ENCODE measurements at places on chromosomes 7 and 10.

DNA sequence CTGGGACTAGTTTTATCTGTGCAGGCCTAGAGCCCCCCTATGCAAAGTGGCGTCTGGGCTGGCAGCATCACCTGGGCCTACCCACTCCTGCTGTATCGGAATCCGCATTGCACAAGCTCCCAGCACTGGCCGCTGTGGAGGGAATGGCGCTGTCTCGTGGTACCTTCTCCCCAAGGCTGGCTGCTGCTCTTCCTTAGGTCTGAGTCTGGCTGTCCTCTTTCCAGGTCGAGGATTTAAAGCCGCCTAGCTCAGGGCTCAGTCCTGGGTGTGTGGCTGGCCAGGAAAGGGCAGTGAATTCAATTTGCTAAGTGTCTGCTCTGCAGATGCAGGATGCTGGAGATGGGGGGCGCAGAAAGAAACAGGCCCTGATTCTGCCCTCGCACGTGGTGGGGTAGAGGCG is 44.7 kb downstream of the MGMT start:
- no peak for DNase-seq

DNA sequence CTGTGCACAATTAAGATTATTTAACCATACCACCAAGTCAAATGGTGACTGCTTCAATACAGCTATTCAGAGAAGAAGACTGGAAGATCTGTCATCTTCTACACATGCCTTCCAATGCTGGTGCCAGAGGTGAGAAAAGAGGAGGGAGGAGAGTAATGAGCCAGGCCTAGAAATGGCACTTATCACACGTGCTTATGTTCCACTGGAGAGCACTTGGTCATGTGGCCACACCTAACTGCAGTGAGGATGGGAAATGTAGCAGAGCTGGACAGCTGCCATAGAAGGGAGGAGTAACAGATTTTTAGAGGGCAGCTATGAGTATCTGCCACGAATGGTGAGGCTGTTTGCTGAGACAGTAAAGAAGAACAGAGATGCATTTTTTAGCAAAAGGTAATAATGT is 77.1 kb downstream of the MPLKIP start:
- no peak for DNase-seq

GRCh38 chr7:149027611-149028345 is 527 bp downstream of the PDIA4 start:
- DNase-seq = peak; percentile 28

DNA sequence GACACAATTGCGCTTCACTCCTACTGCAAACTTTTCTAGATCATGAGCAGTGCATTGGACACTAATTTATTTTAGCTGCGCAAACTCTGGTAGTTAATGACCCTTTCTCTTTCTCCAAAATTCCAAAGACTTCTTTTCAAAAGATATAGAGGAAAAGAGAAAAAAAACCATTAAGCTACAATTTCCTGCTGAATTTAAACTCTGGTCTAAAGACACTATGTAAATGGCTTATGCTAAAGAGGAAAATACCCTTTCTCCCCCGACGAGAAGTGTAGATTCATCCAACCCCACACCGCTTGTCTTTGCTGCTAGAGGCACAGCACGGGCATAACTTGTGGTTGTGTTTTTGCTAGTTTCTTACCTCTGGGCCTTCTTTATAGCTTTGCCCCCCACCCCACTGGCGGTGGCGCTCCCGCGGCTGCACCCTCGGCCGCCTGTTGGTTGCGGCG is 84.1 kb downstream of the SNX10 start:
- DNase-seq = no peak

DNA sequence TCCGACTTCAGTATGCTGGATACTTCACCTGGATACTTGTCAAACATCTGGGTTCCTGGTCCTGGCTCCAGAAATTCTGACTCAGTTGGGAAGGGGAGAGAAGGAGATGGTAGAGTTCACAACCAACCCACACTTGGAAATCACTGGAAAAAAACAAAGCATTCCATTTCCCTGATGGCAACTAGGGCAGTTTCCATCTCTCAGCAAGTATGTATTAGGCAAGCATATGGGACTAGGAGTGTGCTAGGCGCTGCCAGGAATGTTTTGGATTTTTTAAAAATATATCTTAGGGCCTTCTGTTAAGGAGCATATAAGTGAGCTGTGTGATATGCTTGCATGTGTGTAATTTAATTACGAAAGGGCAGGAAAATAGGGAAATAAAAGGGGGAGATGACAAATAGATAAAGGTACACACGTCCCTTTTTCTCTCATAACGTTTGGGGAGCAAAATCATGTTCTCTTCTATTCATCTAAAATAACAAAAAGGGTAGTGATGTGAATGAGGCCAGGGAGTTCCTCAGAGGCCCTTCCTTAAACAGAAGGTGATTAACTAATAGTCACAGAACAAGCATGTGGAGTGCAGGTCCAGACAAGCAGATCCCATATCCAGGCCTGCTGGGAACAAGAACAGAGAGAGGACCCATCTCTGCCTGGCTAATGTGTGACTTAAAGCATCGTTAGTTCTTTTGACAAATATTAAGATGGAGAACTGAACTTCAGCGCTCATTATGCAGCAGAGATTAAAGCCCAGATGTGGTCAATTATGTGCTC is 64.5 kb upstream of the NFE2L3 start:
- DNase-seq = no peak

GRCh38 chr7:133934977-133935330 is 192.2 kb upstream of the LRGUK start:
- DNase-seq = no peak

GRCh38 chr10:44745920-44746319 is 165.2 kb upstream of the TMEM72 start:
- no peak for DNase-seq

DNA sequence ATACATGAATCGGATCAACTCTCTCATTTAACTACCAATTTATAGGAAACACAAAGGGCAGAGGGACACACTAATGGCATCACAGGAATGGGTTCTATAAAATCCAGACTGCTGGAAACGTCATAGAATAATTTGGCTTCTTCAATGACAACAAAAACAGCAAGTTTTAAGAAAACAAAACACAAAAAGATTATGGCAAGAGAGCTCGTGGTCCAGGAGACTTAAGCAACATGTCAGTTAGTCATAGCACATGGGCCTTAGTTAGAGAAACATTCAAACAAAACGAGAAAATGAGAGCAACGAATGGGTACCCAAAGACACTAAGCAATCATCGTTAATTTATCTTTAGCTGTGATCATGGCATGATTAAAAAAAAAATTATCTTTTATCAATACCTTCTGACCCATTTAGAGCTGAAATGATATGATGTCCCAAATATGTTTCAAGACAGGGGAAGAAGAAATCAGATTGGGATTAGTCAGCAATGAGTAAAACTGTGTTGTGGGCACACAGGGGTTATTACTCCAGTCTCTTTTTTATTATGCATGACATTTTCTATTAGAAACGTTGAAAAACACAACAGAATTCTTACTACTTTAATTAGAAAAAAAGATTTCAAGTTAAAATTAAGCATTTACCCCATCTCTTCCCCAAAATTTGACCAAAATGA is 28.3 kb downstream of the NCAPG2 start:
- DNase-seq = no peak

DNA sequence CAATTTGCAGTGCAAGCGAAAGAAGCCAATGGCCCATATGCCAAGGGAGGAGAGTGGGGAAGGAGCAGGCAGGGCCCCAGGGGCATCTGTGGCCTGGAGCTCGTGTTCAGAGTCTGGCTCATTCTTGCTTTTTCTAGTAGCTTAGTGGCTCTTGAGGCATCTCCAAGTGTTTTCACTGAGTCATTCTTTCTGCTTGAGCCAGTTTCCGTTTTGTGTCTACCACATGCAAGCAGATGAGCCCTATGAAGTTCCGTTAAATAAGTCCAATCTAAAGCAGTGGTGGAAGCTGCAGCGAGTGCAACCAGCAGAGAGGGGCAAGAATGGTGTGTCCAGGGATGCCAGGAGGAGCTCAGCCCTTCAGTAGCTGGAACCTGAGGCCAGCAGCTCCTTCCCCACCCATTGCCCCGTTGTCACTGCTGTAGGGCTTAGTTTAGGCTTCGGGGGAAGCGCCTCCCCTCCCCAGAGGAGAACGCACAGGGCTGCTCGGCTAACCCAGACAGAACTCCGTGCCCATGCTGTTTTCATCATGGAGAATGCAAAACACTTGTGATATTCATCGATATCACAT is 57.4 kb upstream of the EBF3 start:
- no peak for DNase-seq

- DNase-seq = no peak
Observed at GRCh38 chr7:67916571-67917436, 920.2 kb downstream of the TYW1 start.

DNA sequence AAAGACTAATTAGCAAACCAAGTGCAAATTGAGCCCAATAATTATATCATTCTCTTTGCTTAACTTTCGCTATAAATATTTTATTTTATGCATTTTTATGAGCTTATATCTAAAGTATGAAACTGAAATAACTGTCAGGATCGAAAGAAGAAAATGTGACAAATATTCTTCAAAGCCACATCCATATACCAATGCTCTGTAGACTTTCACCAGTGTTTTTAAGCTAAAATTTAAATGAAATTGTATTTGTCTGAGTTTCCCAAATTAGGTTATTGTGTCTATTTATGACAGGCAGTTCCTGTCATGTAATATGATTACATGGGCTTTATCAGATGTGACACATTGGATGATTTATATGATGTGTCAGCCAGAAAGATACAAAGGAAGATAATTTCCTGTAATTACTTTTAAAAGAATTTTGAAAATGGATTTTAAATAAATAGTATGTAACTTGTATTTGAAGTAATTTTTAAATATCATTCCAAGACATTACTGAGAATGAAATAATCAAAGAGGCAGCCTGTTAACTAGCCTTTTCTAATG is 317.9 kb upstream of the KLF6 start:
- DNase-seq = no peak

GRCh38 chr10:97785231-97785630 is 13.4 kb upstream of the SFRP5 start:
- no peak for DNase-seq

Measured in tibial artery (tissue), 4 donors.